ENCODE measurements at places on chromosomes 5 and 9. TPM values are rescaled to one million over a fixed set of nuclear protein-coding genes. Genes with fewer than 3 reads are reported as not detected.
A peak's percentile ranks its signal among the peaks of the same experiment; 100 is the strongest.

Gene GABRA1
- not detected for total RNA-seq

Gene LCN9
- total RNA-seq = not detected

Gene OLFML2A
- total RNA-seq = 0.56 TPM

Gene POU5F2
- total RNA-seq = 2.2 TPM

Gene PRR16
- 0.14 TPM for total RNA-seq

Gene TAF11L10
- total RNA-seq = not detected

DNA sequence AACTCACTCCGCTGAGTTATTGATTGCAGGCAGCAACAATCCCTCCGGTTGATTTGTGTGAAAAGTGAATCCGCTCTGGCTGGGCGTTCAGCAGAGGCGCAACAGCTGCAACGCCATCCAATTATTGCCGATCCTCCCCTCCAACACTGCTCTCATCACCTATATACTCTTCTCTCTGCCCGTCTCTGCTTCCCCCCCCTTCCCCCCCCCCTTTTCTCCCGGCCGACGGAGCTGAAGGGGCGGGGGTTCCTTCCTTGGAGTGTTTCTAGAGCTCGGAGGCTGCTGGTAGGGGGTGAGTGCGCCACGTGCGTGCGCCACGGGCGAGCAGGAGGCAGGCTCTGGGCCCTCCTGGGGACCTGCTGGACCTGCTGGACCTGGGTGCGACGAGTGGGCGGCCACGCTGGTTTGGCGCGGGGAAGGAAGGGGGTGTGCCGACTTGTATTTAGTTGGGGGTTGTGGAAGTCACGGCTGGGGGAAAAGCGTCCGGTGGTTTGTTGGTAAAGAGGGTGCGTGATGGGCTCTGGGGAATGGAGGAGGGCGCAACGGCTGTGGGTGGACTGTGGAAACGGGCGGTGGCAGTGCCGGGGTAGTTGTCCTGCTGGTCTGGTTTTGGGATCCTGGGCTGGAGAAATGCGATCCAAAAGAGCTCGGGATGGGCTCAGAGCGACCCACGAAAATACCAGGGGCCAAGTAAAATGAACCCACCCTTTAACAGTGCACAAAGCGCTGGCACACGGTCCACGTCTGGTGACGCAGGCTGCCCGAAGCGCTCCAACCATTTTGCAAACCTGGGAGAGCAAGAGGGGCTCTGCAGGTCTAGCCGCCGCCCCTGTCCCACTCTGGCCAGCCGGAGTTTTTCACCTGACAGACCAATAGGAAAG, 6.4 kb upstream of the MEF2C start:
- DNase-seq = peak; percentile 49

GRCh38 chr5:4651806-4652565, 488.1 kb upstream of the ADAMTS16 start:
- no peak for DNase-seq

- no peak for DNase-seq
These were observed 29.5 kb downstream of the KCNT1 start for GRCh38 chr9:135731454-135731853.

DNA sequence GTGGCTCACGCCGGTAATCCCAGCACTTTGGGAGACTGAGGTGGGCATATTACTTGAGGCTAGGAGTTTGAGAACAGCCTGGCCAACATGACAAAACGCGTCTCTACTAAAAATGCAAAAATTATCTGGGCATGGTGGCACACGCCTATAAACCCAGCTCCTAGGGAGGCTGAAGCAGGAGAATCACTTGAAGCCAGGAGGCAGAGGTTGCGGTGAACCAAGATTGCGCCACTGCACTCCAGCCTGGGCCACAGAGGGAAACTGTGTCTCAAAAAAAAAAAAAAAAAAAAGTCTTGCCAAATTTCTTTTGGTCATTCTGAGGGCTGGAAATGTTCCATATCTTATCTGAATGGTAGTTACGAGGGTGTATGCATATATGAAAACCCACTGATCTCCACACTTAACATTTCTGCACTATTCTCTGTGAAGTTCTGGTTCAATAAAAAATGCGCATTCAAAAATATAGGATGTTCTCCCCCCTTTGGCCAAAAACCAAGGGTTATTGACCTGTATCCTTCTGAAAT, 13.5 kb upstream of the NIPAL4 start:
- no peak for DNase-seq
